ENCODE measurements at places on chromosomes 6 and 20.
A peak's percentile ranks its signal among the peaks of the same experiment; 100 is the strongest.

DNA sequence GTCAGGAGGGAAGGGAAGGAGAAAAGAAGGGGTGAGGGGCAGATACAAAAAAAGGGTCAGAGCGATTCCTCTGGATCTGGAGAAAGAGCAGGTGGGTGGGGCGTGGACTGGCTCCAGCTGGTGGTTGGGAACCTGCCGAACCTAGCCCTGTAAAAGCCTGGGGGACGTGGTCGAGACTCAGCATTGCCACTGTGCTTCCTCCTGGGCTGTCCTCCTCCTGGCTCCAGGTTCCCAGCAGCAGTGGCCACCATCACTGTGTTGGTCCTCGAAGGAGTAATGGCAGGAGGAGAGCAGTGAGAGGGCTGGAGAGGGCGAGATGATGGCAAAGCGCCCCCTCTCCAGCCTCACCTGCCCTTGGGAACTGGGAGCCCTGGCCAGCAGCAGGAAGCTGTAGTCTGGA, 3.5 kb upstream of the RAET1L start:
- DNase-seq = no peak

DNA sequence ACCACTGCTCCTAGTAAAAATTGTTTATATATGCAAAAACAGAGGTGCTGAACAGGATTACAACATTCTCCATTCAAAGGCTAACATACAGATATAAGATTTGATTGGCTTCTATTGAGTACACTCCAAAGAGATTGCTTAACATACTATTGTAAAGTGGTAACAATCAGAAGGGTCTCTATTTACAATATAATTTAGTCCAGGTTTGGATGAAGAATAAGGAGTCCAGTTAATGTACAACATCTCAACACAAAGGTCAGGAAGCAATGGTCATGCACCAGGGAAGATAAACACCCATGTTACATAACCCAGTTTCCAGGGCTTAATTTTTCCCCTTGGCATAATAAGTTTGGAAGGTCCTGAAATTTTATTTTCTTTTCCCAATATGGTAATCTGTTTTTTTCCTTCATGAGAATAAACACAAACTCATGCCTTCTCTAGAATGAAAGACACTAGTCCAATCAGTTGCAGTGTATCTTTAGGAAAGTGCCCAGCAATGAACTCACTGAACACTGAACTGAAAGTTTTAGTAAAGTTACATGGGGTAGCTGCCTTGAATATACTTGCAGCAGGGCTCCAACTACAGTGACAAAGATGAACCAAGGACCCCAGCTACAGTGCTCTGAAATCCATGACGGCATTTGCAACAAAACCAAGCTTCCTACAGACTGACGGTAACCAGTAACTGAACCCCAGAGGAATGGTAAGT, 255.3 kb upstream of the GJE1 start:
- DNase-seq = no peak

DNA sequence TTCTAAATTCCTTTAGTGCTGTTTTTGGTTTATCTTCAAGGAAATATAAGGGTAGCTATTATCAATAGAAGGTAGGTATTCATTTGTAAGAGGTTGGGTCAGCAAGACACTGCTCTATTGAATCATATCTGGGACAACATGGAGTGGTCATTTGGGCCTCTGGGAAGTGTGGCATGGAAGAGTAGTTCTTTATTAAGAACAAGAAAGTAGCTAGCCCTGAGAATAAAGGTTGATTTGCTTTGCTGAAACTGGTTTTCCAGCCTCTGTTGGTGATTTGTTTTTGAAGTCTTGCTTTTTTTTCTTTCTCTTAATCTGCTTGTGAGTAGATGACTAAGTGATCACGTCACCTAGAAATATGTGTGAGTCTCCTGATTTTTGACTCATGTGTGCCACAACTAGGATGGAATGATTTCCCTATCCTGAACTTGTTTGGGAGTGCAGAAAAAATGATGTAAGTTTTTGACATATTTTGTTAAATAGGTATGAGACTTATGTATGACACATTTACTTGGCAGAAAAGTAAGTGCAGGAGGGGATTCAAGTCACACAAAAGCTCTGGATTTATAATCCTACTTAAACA, 381.8 kb downstream of the CENPW start:
- no peak for DNase-seq

GRCh38 chr6:4280707-4281106, 145.3 kb upstream of the ECI2 start:
- no peak for DNase-seq

DNA sequence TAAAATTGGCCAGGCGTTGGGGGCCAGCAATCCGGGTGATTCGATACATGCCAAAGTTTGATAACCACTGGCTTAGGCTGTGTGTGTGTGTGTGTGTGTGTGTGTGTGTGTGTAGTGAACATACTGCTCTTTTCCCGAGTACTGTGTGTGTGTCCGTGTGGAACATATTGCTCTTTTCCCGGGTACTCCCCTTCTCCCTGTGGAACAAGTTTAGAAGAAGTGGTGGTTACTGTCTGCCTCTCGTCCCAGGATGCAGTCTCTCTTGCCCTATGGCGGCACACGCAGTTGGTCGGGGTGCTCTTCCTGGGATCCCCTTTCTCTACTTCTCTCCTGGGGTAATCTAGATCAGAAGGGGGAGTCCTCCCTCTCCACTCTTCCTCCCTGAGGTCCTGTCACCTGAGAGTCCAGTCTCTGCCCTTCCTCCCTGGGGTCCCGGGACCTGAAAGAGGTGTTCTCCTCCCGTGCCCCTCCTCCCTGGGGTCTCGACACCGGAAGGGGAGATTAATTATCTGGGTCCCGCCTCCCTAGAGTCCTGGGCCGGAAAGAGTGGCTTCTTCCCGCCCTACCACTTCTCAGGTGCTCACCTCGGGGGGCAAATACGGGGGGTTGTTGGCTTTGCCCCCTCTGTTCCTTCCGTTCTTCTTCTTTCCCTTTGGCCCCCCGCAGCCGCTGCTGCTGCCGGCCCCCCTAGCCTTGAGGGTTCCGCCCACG, 516 bp downstream of the GTPBP2 start:
- DNase-seq = peak; percentile 61

GRCh38 chr6:64602993-64603392, 967.4 kb downstream of the PHF3 start:
- DNase-seq = no peak

DNA sequence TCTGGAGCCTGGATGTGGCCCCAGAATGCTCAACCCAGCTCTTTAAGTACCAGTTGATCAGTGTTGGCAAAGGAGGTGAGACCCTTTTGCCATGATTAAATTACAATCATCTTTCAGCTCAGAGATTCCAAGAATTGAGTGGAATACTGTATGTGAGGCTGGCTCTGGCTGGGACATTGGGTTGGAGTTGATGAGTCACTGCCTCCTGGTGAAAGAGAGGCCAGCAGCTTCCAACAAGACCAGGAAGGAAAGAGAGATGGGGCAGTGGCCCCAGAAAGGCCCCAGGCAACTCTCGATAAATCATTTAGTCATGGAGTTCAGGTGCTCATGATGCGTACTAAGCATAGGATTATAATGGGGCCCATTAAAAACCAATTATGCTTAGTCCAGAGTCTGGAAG, 2.1 kb downstream of the TGM6 start:
- DNase-seq = no peak

DNA sequence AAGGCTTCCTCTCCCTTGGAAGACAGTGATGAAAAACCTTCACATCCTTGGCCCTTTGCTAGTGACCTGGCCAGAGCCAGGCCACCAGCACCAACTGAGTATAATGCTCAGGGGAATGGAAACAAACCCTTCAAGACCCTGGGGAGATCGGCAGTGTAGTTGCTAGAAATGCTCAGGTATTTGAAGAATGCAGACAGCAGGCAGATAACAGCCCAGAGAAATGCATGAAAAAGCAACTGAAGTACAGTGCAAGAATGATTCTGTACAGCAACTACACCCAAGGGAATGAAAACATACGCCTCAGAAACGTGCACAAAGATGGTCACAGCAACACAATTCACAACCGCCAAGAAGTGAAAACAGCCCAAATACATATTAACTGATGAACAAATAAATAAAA, 41.1 kb downstream of the PPP1R3G start:
- no peak for DNase-seq
